ENCODE measurements at places on chromosomes 3 and 15.

DNA sequence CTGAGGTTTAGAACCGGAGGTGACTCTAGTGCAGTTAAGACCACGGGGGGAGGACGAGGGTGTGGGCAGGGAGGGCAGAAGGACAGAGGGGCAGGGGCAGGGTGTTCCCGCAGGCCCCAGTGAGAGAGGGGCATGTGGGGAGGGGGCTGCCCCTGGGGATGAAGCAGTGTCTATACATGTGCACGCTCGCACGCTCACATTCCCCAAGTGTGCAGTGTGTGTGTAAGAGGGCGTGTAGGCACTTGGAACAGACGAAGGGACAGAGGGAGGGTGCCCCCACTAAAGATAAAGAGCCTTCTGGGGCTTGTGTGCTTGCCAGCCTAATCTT, 69.5 kb upstream of the MEF2A start:
- no peak for DNase-seq

DNA sequence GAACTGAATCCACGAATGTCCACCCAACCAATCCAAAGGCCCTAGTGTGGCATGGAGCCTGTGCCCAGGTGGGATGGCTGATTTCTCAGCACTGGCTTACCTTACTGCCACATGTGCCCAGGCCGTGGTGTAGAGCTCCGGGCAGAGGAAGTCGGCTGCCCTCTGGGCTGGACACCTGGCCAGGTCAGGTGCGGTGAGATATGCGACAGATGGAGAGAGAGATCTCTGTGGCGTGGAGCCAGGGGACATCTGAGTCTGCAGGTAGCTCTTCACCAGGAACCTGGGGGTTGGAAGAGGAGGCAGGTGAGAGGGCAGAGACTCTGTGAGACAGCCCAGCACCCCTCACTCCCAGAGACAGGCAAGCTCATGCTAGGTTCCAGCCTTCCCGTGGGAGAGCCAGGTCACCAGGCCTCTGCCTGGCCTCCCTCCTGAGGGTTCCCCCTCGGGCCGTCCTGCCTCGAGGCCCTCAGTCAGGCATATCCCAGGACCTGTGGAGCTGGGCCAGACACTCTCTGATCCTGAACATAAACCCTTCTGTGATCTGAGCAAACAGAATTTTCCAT, 12.6 kb downstream of the ACOX2 start:
- DNase-seq: no peak

DNA sequence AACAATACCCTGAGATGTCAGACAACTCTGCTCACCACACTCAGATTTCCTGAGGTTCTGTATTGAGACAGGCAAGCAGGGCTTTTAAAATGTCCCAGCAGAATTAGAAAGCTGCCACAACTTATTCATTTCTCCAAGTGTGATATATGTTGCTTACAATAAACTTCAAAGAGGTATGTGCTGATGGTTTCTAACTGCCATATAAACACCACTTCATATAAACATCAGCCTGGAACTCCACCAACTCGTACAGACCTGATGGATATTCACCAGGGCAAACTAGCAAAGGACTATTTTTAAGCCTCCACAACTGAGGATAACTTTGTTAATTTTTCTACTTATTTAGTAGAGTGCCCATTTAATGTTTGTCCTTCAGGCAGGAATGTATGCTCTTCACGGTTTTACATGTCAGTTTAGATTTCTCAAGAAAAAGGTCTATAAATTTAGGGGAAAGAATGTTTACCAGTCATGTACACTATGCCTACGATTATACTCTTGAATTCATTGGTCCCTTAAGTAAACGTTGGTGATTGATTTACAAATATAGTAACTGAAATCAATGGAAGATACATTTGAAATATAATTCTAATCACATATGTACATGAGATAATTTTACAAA, 109.6 kb upstream of the ABI3BP start:
- DNase-seq: no peak

DNA sequence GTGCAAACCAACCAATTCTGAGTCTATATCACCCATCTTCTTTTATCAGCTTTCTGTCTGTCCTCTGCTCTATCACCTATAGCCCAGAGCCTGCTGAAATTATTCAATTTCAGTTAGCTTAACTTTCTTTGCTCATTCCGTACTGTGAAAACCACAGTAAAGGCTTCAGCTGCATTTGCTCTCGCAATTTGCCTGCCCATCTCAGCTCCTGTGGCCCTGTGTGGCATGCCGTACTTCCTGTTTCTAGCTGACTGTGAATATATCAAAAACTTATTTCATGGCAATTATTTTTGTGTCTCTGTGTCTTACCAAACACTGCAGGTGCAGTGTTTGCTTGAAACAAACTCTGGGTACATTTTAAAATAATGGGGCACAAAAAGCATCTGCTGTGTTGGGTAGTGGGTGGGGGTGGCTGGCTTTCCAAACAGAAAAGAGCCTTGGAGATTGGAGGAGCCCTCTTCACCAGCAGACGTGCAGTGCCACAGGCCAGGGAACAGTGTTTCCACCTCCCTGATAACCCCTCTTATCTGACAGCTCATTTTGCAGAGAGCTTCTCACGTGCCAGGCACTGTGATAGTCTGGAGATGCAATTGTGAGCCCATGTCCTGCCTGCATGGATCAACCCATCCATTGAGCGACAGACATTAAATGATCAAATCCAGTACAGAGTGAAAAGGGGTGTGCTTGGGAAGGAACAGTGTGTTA, 45.2 kb downstream of the GASK1A start:
- DNase-seq: no peak

- DNase-seq: no peak
Observed at GRCh38 chr3:143809121-143809621, 39.1 kb downstream of the SLC9A9 start.

DNA sequence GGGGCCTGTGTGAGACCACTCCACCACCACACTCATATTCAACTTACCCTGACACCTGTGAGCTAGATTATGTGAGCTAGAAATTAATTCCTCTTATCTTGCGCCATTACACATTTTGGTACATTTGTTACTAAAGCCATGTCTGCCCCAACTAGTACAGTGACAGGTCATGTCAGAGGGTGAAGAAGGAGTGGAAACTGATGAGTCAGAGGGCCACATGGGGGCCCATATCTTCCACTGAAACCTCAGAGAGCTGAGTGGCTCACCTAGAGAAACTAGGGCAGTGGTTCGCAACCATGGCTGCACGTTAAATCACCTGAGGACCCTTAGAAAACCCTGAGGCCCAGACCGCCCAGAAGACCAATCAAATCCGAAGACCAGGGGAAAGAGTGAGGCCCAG, 15.7 kb upstream of the MEF2A start:
- no peak for DNase-seq

GRCh38 chr15:94366781-94367180, 135.4 kb downstream of the MCTP2 start:
- DNase-seq: no peak

DNA sequence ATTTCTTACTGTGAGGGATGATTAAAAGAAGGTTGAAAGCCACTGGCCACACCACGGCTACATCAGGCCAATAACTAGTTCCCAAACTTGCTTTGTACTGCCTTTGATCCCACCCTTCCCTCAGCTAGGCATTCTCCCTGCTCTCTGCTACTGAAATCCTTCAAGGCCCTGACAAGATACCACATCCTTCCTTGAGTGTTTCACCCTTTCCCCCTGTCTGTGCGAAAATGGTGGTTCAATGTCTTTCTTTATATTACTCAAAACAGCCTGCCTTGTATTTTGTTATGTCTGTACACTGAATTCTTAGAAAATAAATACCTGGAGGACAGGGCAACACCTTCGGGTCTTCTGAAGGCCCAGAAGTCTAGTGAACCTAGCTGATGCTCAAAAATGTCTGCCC, 932 bp upstream of the VPS8 start:
- DNase-seq: no peak

DNA sequence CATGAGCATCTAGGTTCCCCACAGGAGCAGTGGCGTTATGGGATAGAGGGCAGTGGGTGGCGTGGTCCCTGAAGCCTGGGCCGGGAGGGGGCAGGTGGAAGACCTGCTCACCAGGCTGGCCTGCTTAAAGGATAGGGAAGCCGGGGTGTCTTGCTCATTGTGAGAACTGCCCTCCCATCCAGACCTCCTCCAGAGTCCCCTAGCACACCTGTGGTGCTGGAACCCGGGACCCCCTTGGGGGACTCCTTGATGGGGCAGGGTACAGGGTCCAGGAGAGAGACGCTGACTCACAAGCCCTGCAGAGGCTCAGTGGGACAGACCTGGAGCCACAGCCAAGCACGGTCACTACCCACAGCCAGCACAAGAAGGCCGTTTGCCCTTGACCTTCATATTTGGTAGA, 2.8 kb upstream of the RHCG start:
- DNase-seq: peak; percentile 52

- no peak for DNase-seq
Observed at GRCh38 chr3:4149296-4149695, 153.9 kb upstream of the SETMAR start.

GRCh38 chr3:30344288-30344687, 262.1 kb upstream of the TGFBR2 start:
- DNase-seq: no peak

DNA sequence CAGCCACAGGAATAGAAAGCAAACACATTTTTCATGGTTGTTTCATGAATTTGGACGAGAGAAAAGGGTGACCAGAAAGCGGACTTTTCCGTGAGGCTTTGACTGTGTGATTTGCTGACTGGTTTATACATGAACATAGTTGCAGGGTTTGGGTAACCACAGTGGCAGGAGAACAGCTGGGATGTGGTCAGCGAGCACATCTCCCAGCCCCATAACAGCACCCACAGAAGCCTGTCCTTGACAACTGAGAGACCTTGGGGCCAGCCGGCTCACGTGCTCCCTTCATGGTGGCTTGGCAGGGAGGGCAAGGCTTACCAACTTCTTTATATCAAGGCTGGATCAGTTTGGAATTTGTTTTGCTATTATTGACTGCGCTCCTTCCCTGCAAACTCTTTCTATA, 13.2 kb upstream of the RGMA start:
- no peak for DNase-seq

- no peak for DNase-seq
Observed at GRCh38 chr3:50926868-50927267, 252.1 kb downstream of the DOCK3 start.

DNA sequence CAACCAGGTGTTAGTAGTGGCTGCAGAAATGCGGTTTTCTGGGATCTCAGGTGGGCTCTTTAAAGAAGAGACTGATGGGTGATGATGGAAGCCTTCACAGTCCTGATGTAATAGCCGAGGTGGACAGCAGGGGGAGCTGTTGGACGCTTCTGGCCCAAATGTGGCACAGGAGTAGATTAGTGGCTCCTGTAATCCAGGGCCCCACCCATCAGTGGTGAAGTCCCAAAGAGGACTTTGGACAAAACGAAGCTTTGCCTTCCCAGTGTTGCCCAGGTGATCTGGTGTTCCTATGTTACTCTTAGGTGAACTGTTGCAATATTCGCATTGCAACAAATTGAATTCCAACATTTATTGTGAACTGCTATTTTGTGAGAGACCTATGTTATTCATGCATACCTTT, 31.8 kb upstream of the MYZAP start:
- DNase-seq: peak; percentile 91

- DNase-seq: no peak
Observed at GRCh38 chr3:186220365-186220764, 111.5 kb upstream of the ETV5 start.

DNA sequence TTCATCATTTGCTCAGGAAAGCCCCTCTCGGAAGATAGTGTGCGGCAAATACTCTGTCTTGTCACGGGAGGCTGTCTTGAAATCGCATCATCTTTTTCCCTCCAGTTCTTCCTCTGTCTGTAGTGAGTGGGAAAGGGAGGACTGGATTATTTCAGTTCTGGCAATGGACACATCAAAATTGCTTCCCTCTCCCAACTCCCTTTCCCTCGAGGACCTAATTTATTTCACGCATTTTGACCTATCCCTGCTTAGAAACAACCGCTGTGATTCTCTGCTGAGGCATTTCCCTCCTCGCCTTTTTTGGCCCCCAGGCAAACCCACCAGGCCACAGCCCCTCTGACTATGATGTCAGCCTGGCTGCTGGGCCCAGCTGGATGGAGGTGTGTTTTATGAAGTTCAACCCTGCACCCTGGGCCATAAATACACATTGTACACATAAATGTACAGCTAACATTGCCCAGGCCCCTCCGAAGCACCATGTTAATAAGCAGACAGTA, 138.7 kb upstream of the LRTM1 start:
- DNase-seq: no peak

GRCh38 chr3:197592361-197593045, 36.7 kb upstream of the BDH1 start:
- no peak for DNase-seq

DNA sequence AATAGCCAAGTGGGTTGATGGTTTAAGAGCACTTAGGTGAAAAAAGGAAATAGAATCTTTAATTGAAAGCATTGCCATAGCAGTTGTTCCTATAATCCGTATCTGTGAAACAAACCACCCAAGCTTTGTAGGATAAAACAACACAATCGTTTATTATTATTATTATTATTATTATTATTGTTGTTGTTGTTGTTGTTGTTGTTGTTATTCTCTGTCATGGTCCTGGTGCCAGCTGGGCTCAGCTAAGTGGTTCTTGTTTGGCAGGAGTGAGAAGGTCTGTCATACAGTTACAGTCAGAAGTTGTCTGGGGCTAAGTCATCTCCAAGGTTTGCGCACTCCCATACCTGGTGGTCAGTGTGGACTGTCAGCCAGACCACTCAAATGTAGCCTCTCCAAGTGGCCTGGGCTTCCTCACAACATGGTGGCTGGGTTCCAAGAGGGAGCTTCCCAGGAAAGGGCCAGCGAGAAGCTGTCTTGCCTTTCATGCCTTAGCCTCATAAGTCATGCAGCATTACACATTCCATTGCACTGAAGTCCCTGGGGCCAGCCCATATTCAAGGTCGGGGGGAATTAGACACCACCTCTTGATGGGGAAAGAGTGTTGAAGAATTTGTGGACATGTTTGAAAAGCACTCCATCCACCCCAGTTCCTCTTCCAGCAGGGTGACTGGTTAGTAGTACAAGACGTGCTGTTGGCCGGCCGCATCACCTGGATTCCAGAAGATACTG, 54.3 kb upstream of the FGD5 start:
- no peak for DNase-seq

GRCh38 chr3:195186041-195186709, 84.8 kb downstream of the XXYLT1 start:
- peak; percentile 66 for DNase-seq

Data from activated effector memory CD4-positive, alpha-beta T cell treated with anti-CD3 and anti-CD28 coated beads, Interleukin-2, amount 50 U/mL, for 16 hours (primary cell).